ENCODE measurements at places on chromosomes 12 and 14. TPM values are rescaled to one million over a fixed set of nuclear protein-coding genes. Genes with fewer than 3 reads are reported as not detected.

DNA sequence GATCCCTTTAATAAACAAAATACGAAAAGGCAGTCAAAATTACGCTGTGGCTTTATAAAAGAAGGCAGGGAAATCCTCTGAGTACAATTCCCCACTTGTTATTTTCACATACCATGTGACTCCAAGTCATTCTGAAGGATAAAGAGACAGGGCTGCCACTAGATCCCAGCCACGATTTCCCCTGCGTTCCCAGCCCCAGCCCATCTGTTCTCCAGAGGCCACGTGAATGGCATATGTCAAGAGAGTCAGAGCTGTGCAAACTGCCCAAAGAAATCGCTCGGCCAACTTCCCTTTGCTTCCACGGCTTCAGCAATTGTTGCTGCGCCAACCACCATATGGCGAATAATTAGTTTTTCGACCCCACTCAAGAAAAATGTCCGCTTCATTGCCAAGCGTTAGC lies 161.3 kb downstream of the C12orf42 start:
- no peak overlapping the region for H3K4me3 ChIP-seq
- DNase-seq, result no peak
- H3K27ac ChIP-seq, result no peak overlapping the region
- H3K4me1 ChIP-seq, result no peaks in the 10 kb centered on the region
- H3K27me3 ChIP-seq, result no peaks in the 10 kb centered on the region

- no peak overlapping the region for H3K4me3 ChIP-seq
- DNase-seq, result no peak
- H3K4me1 ChIP-seq, result no peaks in the 10 kb centered on the region
- H3K27me3 ChIP-seq, result no peaks in the 10 kb centered on the region
- H3K27ac ChIP-seq, result no peak overlapping the region
- no peaks in the 10 kb centered on the region for H3K36me3 ChIP-seq
Measured at GRCh38 chr12:127079636-127080035, 1187.3 kb upstream of the TMEM132C start.

- H3K36me3 ChIP-seq, result no peaks in the 10 kb centered on the region
- no peak for DNase-seq
- no peaks in the 10 kb centered on the region for H3K4me1 ChIP-seq
- H3K27me3 ChIP-seq, result no peaks in the 10 kb centered on the region
Measured at GRCh38 chr14:22007784-22008412, 334.3 kb upstream of the OR4E1 start.

DNA sequence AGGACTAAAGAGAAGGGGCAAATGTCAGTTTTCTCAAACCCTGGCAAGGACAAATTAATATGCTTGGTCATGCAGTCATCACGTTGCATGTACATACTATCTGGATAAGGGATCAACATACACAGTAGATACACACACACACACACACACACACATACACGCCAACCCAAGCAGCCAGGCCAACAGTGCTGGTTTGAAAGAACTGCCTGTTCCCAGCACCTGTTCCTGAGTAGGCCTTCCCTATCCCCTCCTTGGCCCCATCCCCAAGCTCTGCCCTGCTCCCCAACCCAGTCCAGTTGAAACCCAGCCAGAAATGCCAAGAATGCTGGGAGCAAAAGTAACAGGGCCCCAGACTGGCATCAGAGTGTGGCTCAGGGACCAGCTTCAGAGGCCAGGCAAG lies 4.4 kb downstream of the ITGA7 start:
- peaks cover 35% of the 10 kb centered on the region for H3K4me1 ChIP-seq

GRCh38 chr12:30913323-30913722 lies 13.2 kb upstream of the TSPAN11 start:
- no peaks in the 10 kb centered on the region for H3K27me3 ChIP-seq
- H3K36me3 ChIP-seq, result no peaks in the 10 kb centered on the region
- no peak overlapping the region for H3K4me3 ChIP-seq
- H3K4me1 ChIP-seq, result no peaks in the 10 kb centered on the region
- DNase-seq, result no peak
- no peak overlapping the region for H3K27ac ChIP-seq

GRCh38 chr14:68563251-68564131 lies 229.4 kb downstream of the ZFP36L1 start:
- H3K36me3 ChIP-seq, result no peaks in the 10 kb centered on the region
- peaks cover 11% of the 10 kb centered on the region for H3K4me1 ChIP-seq
- H3K27ac ChIP-seq, result peak overlapping the region; percentile 26
- H3K27me3 ChIP-seq, result no peaks in the 10 kb centered on the region
- no peak for DNase-seq

GRCh38 chr12:70920251-70920851 lies at the start of gene PTPRR:
TSS of gene PTPRR (minus strand) at chr12:70920738. CDS start at chr12:70920390, 348 bp downstream.
- DNase-seq, result peak; percentile 10
- H3K27me3 ChIP-seq, result peaks cover 36% of the 10 kb centered on the region
- no peaks in the 10 kb centered on the region for H3K36me3 ChIP-seq
- H3K4me1 ChIP-seq, result no peaks in the 10 kb centered on the region
- H3K4me3 ChIP-seq, result peak within 1 kb of the TSS; percentile 9

DNA sequence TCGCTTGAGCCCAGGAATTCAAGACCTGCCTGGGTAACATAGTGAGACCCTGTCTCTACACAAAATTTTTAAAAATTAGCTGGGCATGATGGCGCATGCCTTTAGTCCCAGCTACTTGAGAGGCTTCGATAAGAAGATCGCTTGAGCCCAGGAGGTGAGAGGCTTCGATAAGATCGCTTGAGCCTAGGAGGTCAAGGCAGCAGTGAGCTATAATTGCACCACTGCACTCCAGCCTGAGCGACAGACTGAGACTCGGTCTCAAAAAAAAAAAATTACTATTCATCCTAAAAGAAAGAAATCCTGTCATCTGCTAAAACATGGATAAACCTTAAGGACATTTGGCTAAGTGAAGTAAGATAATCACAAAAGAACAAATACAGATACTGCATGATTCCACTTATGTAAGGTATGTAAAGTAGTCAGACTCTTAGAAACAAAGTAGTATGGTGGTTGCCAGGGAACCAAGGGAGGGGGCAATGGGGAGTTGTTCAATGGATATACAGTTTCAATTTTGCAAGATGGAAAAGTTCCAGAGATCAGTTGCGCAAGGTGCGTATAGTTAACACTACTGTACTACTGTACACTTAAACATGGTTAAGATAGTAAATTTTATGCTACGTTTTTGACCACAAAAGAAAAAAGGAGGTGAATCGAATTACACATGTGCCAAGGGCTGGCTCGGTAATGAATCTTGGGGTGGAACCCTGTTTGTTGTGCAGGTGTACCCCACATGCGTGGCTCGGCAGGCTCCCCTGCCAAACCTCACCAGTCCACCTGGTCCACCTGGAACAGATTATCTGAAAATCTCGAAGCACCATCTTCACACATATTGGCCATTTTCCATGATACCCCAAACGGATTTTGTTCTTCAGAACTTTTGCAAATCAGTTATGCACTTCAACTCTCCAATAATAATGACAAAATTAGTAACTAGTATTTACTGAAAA lies 18.3 kb upstream of the ATP2A2 start:
- no peaks in the 10 kb centered on the region for H3K27me3 ChIP-seq
- peak; percentile 55 for DNase-seq
- H3K36me3 ChIP-seq, result no peaks in the 10 kb centered on the region
- H3K4me1 ChIP-seq, result no peaks in the 10 kb centered on the region
- H3K4me3 ChIP-seq, result no peak overlapping the region
- H3K27ac ChIP-seq, result no peak overlapping the region

DNA sequence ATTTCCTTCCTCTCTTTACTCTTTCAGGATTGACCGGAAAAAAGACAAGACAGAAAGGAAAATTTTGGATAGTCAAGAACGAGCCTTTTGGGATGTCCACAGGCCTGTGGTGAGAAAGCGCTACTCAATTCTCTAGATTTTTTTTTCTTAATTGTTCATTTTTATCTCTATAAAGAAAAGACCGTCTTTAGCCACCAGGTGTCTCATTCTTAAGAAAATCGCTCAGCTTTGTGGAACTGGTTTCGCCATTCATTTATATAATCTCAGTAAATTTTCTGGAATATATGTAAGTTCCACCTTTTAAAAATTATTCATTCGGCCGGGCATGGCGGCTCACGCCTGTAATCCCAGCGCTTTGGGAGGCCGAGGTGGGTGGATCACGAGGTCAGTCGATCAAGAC lies 421.1 kb downstream of the DPF3 start:
- H3K36me3 ChIP-seq, result no peaks in the 10 kb centered on the region
- H3K4me3 ChIP-seq, result no peak overlapping the region
- no peaks in the 10 kb centered on the region for H3K27me3 ChIP-seq
- no peak for DNase-seq
- no peak overlapping the region for H3K27ac ChIP-seq

GRCh38 chr12:46492471-46493085 lies 120.0 kb upstream of the SLC38A2 start:
- DNase-seq, result peak; percentile 29
- H3K27me3 ChIP-seq, result no peaks in the 10 kb centered on the region
- no peak overlapping the region for H3K27ac ChIP-seq
- no peaks in the 10 kb centered on the region for H3K36me3 ChIP-seq
- no peak overlapping the region for H3K4me3 ChIP-seq

DNA sequence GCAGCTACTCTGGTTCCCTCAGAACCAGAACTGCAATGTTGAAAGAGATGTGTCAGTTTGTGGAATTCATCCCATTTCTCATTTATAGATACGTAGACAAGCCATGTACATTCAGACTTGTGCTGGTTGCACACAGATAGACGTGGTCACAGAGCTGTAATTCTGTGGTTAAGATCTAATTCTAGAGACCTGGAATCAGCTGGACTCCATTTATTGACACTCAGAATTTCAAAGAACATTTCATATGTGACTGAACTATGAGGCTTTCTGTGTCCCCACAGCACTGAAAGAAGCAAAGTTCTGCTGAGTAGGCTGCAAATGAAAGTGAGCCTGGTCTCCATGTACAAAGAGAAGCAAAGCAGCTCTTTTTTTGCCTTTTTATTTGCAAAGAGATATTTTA lies 220.2 kb upstream of the NAV3 start:
- DNase-seq, result no peak
- no peaks in the 10 kb centered on the region for H3K36me3 ChIP-seq
- no peak overlapping the region for H3K27ac ChIP-seq
- H3K4me3 ChIP-seq, result no peak overlapping the region
- no peaks in the 10 kb centered on the region for H3K27me3 ChIP-seq

DNA sequence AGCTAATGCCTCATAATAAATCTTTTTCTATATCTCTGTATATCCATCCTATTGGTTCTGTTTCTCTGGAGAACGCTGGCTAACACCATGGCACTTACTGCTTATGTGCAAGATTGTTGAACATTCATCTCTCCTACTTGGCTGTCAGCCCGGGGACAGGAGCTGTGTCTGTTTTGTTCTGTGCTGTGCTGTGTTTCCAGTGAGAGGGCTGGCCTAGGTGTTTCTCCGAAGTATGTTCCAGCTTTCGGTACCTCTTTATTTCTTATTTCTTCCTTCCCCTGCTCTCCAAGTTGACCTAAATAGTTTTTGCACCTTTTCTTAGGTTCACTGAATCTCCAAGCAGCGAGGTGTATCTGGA lies 18.8 kb upstream of the NR4A1 start:
- H3K4me1 ChIP-seq, result peaks cover 17% of the 10 kb centered on the region
- peak overlapping the region; percentile 75 for H3K27ac ChIP-seq

- peaks cover 4% of the 10 kb centered on the region for H3K27me3 ChIP-seq
- H3K27ac ChIP-seq, result no peak overlapping the region
- no peaks in the 10 kb centered on the region for H3K4me1 ChIP-seq
- no peak for DNase-seq
Measured at GRCh38 chr12:96902076-96902475, 5.0 kb upstream of the NEDD1 start.

DNA sequence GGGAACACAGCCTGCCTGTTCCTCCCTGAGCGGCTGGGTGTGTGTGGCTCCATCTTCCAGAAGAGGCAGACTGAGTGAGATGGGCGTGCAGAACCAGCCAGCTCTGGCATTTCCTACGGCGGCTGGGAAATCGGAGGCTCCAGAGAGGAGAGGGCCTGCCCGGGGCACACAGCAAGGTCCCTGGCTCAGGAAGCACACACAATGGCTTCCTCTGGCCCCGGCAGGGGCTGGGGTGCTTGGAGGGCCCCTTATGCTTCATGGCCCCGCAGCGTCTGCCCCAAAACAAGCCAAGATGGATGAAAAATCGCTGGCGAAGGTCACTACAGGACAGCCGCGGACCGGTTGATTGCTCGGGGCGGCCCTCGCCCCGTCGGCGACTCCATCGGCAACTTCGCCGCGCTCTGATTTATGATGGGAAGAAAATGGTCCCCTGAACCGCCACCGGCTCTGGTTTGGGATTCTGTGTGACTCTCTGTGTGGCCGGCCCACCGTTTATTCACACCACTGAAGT lies 191.5 kb upstream of the C14orf180 start:
- no peak for DNase-seq
- peaks cover 14% of the 10 kb centered on the region for H3K27me3 ChIP-seq
- no peak overlapping the region for H3K4me3 ChIP-seq
- no peaks in the 10 kb centered on the region for H3K36me3 ChIP-seq

DNA sequence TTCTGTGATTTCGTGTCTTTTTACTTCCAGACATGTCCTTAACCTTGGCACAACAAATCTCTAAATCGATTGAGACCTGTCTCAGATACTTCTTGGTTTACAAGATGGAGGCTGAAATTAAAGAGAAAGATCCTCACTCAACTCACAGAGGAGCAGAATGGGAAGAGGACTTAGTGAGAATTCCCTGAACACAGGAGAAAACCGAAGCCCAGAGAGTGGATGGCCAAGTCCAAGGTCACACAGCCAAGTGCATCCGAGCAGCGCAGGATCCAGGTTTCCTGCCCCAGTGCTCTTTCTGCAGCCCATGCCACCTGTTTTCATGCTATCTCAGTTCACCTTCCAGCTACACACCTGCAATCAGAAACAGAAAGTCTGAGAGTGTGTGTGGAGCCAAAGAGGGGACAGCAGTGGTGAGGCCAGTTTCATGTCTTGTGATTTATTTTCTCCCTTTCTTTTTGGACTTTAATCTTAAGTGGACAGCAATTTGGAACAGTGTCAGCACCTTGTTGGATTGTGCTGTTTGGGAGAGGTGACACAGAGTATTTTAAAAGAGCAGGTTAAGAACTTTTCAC lies 22.9 kb upstream of the TCL1B start:
- H3K27me3 ChIP-seq, result peaks cover 49% of the 10 kb centered on the region
- no peak overlapping the region for H3K27ac ChIP-seq
- H3K36me3 ChIP-seq, result no peaks in the 10 kb centered on the region
- no peak for DNase-seq
- no peaks in the 10 kb centered on the region for H3K4me1 ChIP-seq

DNA sequence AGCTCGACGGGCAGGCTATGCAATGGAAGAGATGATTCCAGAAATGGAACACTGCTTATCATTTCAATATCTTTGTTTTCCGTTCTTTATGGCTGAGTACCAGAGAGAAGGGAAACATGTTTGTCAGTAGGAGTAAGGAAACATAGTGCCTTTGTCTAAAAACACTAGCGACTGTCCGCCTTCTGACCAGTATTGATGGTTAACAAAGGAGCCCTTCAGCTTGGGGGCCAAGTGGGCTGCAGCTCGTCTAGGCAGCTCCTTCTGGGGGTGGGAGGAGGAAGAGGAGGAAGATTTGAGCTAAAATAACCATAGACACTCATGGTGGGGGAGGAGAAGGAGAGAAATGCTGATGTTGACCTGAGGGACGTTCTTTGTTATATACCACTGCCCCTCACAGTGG lies 15.0 kb downstream of the COQ5 start:
- H3K36me3 ChIP-seq, result peaks cover 50% of the 10 kb centered on the region
- H3K4me3 ChIP-seq, result no peak overlapping the region
- H3K27me3 ChIP-seq, result no peaks in the 10 kb centered on the region
- H3K4me1 ChIP-seq, result no peaks in the 10 kb centered on the region

- DNase-seq, result no peak
- H3K27ac ChIP-seq, result no peak overlapping the region
- no peaks in the 10 kb centered on the region for H3K36me3 ChIP-seq
- no peak overlapping the region for H3K4me3 ChIP-seq
Measured at GRCh38 chr12:130398100-130398848, 60.6 kb downstream of the PIWIL1 start.

DHRS2 gene
- 0.84 TPM for polyA plus RNA-seq

MGAT4C gene
- polyA plus RNA-seq, result 0.43 TPM

SSPN gene
- polyA plus RNA-seq, result 11.5 TPM

CCT2 gene
- polyA plus RNA-seq, result 164 TPM

AICDA gene
- polyA plus RNA-seq, result 1.0 TPM

CISTR gene
- polyA plus RNA-seq, result not detected

CPM gene
- polyA plus RNA-seq, result 10.5 TPM

LRCOL1 gene
- 0.40 TPM for polyA plus RNA-seq
